ENCODE measurements at places on chromosomes 1 and 21. TPM values are rescaled to one million over a fixed set of nuclear protein-coding genes. Genes with fewer than 3 reads are reported as not detected.

HSPA13 gene
- 41.1 TPM for total RNA-seq

DNA sequence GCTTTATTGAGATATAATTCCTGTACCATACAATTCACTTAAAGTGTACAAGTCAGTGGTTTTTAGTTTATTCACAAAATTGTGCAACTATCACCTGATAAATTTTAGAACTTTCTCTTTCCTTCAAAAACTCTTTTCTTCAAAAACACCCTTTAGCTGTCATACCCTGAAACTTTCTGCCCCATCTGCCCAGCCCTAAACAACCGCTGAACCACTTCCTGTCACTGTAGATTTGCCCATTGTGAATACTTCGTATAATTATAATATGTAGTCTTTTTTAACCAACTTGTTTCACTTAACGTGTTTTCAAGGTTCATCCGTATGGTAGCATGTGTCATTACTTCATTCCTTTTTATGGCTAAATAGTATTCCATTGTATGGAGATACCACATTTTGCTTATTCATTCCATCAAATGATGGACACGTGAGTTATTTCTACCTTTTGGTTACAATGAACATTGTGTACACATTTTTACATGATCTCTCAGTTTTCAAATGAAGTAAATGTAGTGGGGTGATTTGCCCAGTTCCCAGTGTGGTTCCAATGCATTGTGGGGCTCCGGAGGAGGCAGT lies 37.9 kb downstream of the WNT4 start:
- peak; percentile 77 for DNase-seq

DNA sequence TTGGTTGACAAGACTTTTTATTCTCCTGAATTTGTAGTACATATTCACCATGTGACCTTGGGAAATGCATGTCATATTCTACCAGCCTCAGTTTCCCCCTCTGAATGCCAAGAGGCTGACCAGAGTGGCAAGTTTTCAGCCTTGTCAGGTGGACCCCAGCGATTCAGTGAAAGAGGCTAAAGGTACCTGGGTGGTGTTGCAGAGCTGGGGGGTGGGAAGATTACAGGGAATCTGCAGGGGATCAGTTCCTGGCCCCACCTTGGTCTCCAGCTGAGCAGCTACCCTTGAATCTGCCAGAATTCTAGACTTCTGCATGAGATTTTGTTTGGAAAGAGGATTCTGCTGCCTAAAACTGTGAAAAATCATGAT lies 27.9 kb upstream of the KCNA2 start:
- DNase-seq: no peak

GRCh38 chr1:100075773-100076172 lies 57.0 kb downstream of the SASS6 start:
- no peak for DNase-seq

CDK18 gene
- 4.1 TPM for total RNA-seq

- DNase-seq: no peak
Measured at GRCh38 chr21:45381865-45382696, 22.9 kb upstream of the COL18A1 start.

- DNase-seq: no peak
Measured at GRCh38 chr1:65971547-65971946, 178.9 kb downstream of the PDE4B start.

GRCh38 chr1:110555807-110556470 lies 37.0 kb upstream of the KCNA10 start:
- no peak for DNase-seq

FAM151A gene
- not detected for total RNA-seq

C8A gene
- total RNA-seq: not detected

- peak; percentile 26 for DNase-seq
Measured at GRCh38 chr1:27609618-27610240, 5.8 kb upstream of the AHDC1 start.

DNA sequence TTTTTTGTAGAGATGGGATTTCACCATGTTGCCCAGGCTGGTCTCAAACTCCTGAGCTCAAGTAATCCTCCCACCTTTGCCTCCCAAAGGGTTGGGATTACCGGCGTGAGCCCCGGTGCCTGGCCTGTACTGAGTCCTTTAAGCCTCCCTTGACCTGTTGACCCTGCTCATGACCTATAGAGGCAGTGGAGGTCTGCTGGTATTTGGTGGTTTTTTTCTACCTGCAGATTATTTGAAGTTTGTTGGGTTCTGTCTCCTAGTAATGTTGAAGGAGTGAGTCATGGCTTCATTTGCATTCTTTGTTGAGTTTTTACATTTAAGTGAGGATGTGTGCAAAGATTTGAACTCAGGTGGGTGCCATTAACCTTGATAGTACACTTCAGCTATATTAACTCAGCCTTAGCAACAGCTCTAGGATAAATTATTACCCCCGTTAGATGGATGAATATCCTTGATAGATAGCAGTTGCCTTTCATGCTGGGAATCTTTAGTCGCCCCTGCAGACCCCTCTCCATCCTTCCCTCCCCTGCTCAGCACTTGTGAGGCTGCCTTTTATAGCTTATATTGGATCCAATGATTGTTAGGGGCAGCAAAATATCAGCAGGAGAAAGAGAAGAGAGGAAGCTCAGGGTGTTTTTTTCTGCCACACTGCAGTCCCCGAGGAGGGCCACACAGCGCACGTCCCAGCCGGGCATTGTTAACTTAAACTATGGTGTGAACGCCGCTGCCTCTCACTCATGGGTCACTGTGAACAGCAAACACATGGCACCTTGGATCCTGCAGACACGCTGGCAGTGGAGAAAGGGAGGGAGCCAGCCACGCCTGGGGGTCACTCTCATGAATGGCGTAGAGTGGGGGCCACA lies 14.9 kb upstream of the NPPB start:
- no peak for DNase-seq

DNA sequence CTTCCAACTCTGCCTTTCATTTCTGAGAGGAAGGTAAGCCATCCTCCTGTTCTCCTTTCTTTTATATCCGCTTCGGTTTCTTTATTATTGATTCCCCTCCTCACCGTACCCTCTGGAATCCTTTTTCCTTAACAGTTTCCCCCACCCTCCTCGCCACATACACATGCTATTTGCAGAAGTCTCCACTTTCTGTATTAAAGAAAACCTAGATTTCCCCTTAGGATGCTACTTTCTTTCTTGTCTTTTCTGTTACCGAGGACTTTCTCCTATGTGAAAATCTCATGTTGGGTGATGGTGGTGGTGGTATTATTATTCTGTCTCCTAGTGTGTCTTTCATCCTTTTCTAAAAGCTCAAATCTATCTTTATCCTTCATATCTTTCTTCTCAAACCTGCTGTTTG lies 62.3 kb downstream of the AK4 start:
- no peak for DNase-seq

KIF14 gene
- total RNA-seq: 16.9 TPM

AGBL4 gene
- not detected for total RNA-seq

GRCh38 chr1:48235652-48236051 lies 13.1 kb downstream of the SLC5A9 start:
- DNase-seq: no peak

- no peak for DNase-seq
Measured at GRCh38 chr1:228376651-228377631, 29.7 kb downstream of the TRIM11 start.

DNA sequence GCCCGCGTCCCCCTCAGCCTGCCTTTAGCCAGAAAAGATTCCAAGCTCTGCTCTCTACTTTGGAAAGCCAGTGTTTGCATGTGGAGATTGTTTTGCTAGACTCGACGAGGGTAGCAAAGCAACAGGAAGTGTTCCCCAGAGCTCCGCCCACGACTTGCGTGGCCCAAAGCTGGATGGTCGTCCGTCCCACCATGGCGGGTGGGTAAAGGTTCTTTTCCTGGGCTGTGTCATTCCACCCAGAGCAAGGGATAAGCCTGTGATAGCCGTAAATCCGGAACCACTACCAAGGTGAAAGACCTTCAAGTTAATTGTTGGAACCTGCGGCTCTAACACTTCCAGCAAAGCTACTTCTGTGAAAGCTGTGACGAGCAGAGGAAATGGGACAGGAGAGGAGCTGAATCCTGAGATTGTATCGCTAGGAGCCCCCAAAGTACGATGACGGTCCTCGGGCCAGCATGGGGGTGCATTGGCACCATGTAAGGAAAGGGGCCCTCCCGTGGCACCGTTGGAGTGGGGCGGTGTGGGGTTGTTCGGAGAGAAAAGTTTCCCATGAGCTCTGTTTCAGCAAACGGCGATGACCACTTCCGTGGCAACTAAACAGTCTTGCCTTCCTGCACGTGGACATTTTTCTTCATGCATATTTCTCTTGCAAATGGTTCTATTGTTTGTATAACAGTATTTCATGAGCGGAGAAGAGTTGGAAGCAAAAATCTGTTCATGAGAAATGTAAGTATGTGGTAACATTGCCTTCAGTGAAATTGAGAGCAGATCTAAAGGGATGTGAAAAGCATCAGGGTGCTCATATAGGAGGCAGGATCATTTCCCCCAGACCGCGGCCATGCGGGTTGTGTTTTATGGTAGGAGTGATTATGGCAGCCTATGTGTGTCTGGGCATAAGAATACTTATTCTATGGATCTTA lies 8.4 kb downstream of the MX2 start:
- DNase-seq: peak; percentile 73

GRCh38 chr1:148310807-148311206 lies 158.7 kb upstream of the NBPF11 start:
- no peak for DNase-seq

DNA sequence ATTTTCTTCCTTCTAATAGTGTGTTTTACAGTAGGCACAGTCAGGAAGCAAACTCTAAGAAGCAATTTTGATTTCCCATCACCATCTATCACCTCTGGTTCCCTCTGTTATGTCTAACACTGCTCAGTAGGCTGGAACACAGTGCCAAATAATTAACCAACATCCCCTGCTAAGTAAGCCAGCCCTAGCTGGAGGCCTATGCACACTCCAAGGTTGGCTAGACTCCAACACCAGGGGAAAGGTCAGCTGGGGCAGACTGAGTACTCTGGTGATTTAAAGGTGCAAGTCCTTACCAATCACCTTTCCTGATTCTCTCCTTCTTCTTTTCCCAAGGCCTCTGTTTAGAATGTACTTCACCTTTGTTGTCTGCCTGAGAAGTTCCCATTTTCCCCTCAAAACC lies 46.5 kb upstream of the BEND5 start:
- no peak for DNase-seq

DNA sequence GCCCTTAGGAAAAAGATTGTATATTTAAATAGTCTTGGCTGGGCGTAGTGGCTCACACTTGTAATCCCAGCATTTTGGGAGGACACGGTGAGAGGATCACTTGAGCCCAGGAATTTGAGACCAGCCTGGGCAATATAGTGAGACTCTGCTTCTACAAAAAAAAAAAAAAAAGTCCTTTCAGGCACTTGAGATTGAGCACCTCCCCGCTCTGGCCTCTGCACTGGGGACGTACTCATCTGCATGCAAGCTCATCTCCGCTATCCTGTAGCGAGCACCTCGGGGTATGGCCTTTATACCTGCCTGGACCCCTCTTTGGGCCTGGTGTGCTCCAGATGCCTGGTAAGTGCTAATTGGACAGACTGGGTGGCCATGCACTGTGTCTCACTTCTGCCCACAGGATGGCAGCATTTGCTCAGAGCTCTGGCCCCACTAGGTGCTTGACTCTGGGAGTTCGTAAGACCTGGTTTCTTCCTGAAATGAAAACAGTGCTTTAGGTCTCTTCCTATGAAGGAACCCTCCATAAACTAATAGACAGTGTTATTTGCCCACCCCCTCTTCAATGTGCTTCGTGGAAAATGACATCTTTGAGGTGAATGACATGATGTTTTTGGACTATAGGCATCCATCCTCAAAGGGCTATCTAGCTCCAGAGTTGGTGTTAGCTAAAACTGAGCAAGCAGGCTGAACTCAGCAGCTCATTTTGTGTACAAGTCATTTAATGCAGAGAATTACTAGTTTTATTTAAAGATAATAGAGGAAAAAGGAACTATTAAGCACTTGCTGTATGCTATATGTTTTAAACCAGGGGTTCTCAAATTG lies 61.7 kb upstream of the ADAR start:
- peak; percentile 90 for DNase-seq

GRCh38 chr1:156253634-156254033 lies 5.8 kb upstream of the PAQR6 start:
- no peak for DNase-seq

DNA sequence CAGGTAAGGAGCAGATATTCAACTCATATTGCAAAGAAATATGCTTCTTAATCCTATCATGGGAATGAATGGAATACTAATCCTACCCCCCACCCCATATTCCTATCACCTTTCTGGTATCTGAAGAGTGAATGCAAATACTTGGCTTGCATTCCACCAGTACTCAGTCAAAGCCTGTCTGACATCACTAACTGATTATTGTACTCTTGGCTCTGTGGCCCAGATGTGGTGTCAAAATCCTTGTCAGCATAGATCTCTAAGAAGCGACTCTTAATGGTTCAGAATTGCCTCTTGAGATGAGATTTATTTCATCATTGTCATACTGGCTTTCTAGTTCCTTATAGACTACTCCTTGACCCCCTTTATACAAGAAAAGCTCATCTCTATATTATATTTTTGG lies 604.6 kb downstream of the ADGRL2 start:
- no peak for DNase-seq

DNA sequence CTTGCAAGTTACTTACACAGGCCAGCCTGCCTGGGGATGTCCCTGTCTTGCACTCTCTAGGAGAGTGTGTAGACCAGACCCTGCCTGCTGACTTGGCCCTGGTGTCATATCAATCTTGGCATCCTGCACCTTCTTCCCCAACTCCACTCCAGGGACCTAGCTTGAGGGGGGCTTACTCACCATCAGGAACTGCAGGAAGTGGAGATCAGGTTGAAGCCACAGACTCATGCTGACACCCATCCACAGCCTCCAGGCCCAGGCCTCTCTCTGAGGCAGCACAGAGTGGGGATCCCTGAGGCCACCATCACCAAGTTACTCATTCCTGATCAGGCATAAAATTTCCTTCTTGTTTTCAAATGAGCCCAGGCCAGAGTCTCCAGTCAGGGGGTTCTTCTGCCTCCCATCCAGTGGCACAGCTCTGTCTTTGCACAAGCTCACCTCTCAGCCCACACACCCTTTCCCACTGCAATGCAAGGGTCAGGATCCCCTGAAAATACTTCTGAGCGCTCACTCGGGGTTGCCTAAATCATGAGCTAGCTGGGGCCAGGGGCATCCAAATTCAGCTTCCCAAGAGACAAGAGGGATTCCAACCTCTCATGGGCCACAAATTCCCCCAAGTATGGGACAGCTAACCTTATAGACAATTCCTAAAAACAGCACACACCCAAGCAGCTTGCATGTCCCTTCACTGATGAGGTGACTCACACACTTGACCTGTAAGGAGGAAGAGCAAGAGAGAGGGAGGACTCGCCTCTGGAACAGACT lies 33.5 kb downstream of the CSMD2 start:
- no peak for DNase-seq

AGMAT gene
- total RNA-seq: 15.9 TPM

DNA sequence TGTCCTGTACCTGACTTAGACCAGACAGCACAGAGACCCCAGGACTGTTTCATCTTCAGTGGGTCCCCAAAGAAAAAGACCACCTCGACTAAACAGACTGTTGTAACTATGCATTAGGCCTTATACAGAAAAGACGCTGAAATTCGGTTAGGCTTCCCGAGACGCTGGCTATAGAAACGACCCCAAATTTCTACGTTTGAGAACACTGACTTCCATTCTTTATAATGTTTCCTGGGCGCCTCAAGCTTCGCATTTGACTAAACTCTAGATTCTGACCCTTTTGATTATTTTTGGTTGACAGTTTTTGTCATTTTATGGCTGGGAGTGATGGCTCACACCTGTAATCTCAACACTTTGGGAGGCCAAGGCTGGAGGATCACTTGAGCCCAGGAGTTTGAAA lies 986 bp upstream of the TRAPPC10 start:
- DNase-seq: no peak

Measured in activated naive CD4-positive, alpha-beta T cell treated with anti-CD3 and anti-CD28 coated beads for 36 hours (primary cell).